Activated T-helper 2 cell treated with anti-CD3 and anti-CD28 coated beads, Interferon-gamma antibody, Interleukin-2, Interleukin-4, amounts not matched to agents 10 μg/mL and 5 μg/mL and 100 μg/mL, durations not matched to agents 14 hours and 24 hours and 36 hours (primary cell): ENCODE measurements at places on chromosomes 2 and 18.

GRCh38 chr18:45207328-45207727 lies 407.9 kb upstream of the SLC14A2 start:
- no peaks in the 10 kb centered on the region for H3K36me3 ChIP-seq
- no peak overlapping the region for H3K4me3 ChIP-seq
- no peak overlapping the region for H3K27ac ChIP-seq
- H3K4me1 ChIP-seq: no peaks in the 10 kb centered on the region
- peaks cover 11% of the 10 kb centered on the region for H3K27me3 ChIP-seq

DNA sequence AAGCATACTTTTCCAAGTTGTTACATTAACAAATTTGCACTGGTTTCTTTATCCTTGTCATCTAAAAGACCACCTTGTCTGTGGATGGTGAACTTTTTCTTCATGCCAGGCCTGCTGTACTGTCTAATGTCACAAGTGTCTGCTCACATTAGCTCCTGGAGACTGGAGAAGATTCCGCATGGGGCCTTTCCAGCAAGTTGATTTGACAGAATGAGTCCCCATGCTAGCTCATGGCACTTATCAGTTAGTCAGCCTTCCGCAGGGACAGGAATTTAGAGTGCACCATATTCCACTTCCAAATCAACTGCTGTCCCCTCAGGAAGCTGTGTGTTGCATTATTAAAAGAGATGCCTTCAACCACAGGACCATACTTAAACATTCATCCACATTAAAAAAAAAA lies 41.4 kb upstream of the LRPPRC start:
- no peak overlapping the region for H3K4me3 ChIP-seq
- H3K4me1 ChIP-seq: no peaks in the 10 kb centered on the region
- no peak overlapping the region for H3K27ac ChIP-seq
- no peak for DNase-seq
- H3K27me3 ChIP-seq: peaks cover 10% of the 10 kb centered on the region
- H3K36me3 ChIP-seq: no peaks in the 10 kb centered on the region

DNA sequence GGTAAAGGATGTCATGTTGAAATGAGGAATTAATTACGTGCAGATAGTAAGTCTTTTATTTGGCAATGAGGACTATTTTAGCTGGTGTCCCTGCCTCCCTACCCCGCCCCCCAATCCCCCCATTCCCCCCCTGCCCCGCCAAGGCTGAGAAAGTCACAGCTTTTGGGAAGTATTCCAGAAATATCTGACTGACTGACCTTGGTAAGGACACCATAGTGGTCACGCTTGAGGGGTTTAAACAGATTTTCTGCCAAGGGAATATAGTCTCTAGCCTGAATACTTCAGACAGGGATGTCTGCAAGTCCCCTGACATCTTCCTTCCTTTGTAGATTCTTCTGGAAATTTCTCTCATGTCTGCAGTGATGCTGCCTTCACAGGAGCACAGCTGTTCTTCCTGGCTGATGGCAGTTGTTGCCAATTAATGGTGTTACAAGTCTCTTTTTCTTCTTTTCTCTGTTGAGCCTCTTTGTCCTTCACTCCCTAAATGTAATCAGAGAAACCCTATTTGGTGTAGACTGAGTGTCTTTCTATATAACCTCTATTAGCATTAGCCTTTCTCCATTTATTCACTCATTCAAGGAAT lies 53.7 kb upstream of the MGAT5 start:
- H3K4me1 ChIP-seq: peaks cover 14% of the 10 kb centered on the region
- no peak overlapping the region for H3K27ac ChIP-seq
- H3K4me3 ChIP-seq: no peak overlapping the region

GRCh38 chr2:233338046-233338445 lies 16.2 kb upstream of the DGKD start:
- peaks cover 17% of the 10 kb centered on the region for H3K4me1 ChIP-seq
- H3K27ac ChIP-seq: no peak overlapping the region
- H3K27me3 ChIP-seq: peaks cover 13% of the 10 kb centered on the region
- no peak overlapping the region for H3K4me3 ChIP-seq

GRCh38 chr18:7735196-7735595 lies 168.1 kb downstream of the PTPRM start:
- no peaks in the 10 kb centered on the region for H3K36me3 ChIP-seq
- no peak overlapping the region for H3K4me3 ChIP-seq
- H3K27me3 ChIP-seq: no peaks in the 10 kb centered on the region
- H3K4me1 ChIP-seq: no peaks in the 10 kb centered on the region

DNA sequence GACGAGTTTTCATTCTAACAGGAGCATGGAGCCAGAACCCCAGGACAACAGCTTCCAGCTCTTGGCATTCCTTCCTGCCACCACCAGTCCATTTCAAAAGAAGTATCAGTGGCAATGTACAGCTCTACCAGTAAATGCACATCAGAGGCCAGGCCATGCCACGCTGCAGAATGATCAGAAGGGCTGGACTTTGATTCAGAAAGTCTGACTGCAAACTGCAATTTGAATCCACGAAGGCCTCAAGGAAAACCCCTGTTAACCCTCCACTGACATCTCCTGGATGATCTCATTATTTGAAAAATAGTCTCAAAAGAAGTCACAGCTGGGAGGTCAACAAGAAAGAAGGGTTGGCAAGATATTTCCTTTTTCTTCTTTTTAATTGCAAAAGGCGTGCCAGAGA lies 119.2 kb downstream of the MYO5B start:
- H3K4me3 ChIP-seq: no peak overlapping the region
- no peaks in the 10 kb centered on the region for H3K4me1 ChIP-seq
- no peaks in the 10 kb centered on the region for H3K36me3 ChIP-seq
- H3K27ac ChIP-seq: no peak overlapping the region
- DNase-seq: no peak

GRCh38 chr2:134594399-134594798 lies 124.4 kb downstream of the TMEM163 start:
- H3K27ac ChIP-seq: no peak overlapping the region
- H3K27me3 ChIP-seq: no peaks in the 10 kb centered on the region
- H3K4me1 ChIP-seq: no peaks in the 10 kb centered on the region
- H3K36me3 ChIP-seq: no peaks in the 10 kb centered on the region
- no peak overlapping the region for H3K4me3 ChIP-seq

- peaks cover 23% of the 10 kb centered on the region for H3K27me3 ChIP-seq
- H3K4me3 ChIP-seq: no peak overlapping the region
- H3K4me1 ChIP-seq: peaks cover 35% of the 10 kb centered on the region
- DNase-seq: no peak
- peaks cover 32% of the 10 kb centered on the region for H3K36me3 ChIP-seq
These were observed 60.0 kb downstream of the RBMS1 start for GRCh38 chr2:160433466-160434140.

DNA sequence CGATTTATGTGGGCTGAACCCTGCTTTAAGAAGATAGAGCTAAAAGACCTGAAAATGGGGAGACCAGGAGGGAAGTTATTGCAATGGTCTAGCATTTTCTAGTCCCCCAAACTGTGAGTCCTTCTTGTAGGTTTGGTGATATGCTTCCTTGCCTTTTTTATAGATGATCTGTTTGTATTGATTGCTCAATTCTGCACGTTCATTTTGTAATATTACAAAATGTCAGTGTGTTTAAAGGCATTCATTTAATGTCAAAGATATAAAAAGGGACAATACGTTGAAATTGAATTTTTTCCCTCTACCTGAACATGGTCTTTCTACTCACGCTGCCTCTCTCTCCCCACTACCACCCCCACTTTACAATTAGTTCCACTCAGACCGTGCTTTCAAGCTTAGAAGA lies 5.6 kb upstream of the FIGN start:
- no peaks in the 10 kb centered on the region for H3K4me1 ChIP-seq
- no peak overlapping the region for H3K4me3 ChIP-seq
- no peak overlapping the region for H3K27ac ChIP-seq
- H3K27me3 ChIP-seq: peaks cover 11% of the 10 kb centered on the region

- H3K27ac ChIP-seq: no peak overlapping the region
- no peaks in the 10 kb centered on the region for H3K36me3 ChIP-seq
- DNase-seq: no peak
- H3K27me3 ChIP-seq: no peaks in the 10 kb centered on the region
- H3K4me1 ChIP-seq: no peaks in the 10 kb centered on the region
These were observed 669.5 kb upstream of the REG3G start for GRCh38 chr2:78355967-78356366.

DNA sequence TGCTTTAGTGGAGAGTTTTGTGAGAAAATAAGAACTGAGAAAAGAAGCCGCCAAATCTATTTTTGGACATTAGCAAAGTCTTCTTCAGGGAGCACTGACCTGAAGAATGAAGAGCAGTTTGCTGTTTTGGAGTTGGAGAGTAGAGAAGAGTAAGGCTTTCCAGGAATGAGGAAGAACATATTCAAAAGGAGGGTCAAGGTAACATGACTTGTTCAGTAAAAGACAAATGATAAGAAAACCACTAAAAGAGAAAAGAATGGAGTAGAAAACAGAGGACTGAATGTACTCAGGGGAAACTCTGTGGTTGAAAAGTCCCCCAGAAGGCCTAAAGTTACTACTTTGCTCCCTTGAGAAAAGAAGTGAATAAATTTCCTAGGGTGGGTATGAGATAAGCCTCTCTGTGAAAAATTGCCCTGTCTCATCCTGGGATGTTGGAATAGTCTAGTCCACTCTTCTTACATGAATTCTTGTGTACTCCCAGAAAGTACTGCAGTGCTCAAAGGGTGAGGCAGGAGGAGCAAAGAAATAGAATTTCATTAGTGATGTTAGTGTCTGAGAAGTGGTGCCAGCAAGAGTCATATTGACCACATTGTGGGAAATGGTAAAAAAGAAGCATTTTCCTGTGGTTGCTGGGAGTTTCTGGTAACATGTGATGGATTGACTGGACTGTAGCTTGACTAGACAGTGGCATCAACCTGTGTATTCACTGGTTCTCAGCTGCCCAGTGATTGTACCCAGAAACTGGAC lies 27.8 kb downstream of the MBD5 start:
- peaks cover 24% of the 10 kb centered on the region for H3K4me1 ChIP-seq
- no peak overlapping the region for H3K4me3 ChIP-seq
- no peak for DNase-seq
- H3K27ac ChIP-seq: no peak overlapping the region

- no peaks in the 10 kb centered on the region for H3K4me1 ChIP-seq
- no peak for DNase-seq
- H3K27me3 ChIP-seq: peaks cover 2% of the 10 kb centered on the region
- H3K4me3 ChIP-seq: no peak overlapping the region
These were observed 825.6 kb upstream of the HS6ST1 start for GRCh38 chr2:129144082-129144791.

GRCh38 chr2:205129531-205129930 lies 552.8 kb upstream of the NRP2 start:
- peaks cover 21% of the 10 kb centered on the region for H3K4me1 ChIP-seq
- peaks cover 21% of the 10 kb centered on the region for H3K36me3 ChIP-seq
- H3K4me3 ChIP-seq: peak overlapping the region; percentile 40
- H3K27ac ChIP-seq: peak overlapping the region; percentile 65
- H3K27me3 ChIP-seq: no peaks in the 10 kb centered on the region
- DNase-seq: no peak

DNA sequence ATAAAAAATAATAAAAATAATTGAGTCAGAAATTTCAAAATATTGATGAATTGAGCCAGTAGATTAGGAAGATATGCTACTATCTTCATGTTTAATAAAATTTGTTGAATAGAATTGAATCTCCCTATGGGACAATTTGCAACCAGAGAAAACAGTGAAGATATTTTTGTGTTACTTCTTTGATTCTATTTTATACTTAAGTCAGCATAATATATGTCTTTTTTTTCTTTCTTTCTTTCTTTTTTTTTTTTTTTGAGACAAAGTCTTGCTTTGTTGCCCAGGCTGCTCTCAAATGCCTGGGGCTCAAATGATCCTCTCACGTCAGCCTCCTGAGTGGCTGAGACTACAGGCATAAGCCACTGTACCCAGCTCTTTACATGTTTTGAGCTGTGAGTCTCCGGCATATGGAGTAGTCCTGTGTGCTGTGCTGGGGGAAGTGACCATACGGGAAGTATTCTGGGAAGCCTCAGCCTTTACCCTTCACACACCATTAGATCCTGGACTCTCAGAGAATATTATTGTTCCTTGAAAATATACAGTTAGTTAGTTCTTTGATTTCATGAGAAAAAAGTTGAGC lies 13.8 kb upstream of the IAH1 start:
- peaks cover 8% of the 10 kb centered on the region for H3K4me1 ChIP-seq
- no peak overlapping the region for H3K4me3 ChIP-seq
- H3K36me3 ChIP-seq: peaks cover 60% of the 10 kb centered on the region

DNA sequence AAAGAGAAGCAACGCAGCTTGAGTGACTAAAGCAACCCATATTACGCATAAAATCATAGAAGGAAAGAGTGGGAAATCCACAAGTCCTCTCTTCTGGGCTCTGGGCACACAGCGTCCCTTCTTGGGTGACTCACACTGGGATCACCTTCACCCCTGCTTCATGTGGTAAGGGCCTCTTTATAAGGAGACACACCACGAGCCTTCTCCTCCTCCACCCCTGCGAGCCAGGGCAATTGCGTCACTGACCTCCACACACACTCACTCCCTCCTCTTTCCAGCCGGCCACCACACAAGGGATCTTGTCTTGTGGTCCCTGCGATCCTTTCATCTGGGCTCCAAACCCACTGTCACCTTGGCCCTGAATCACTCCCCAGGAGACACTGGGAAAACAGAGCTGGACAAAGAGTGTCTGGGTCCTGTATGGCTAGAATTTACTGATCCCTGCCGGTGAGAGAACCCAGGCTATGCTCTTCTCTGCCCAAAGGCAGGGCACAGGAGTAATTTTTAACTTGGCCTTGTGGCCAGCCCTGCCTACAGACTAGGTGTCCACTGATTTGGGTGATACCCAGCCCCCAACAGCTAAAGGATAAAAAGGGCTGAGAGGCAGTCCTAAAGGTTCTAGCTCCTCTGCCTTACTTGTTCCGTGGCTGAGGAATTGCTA lies 35.3 kb downstream of the NHEJ1 start:
- no peak overlapping the region for H3K27ac ChIP-seq
- DNase-seq: no peak
- peaks cover 11% of the 10 kb centered on the region for H3K4me1 ChIP-seq
- H3K4me3 ChIP-seq: no peak overlapping the region

- peaks cover 9% of the 10 kb centered on the region for H3K27me3 ChIP-seq
- no peaks in the 10 kb centered on the region for H3K36me3 ChIP-seq
- H3K4me1 ChIP-seq: no peaks in the 10 kb centered on the region
- DNase-seq: no peak
These were observed 48.2 kb upstream of the LGALSL start for GRCh38 chr2:64405581-64406406.

GRCh38 chr2:231890896-231891513 lies 35.2 kb downstream of the NPPC start:
- H3K27me3 ChIP-seq: peaks cover 2% of the 10 kb centered on the region
- DNase-seq: no peak

GRCh38 chr2:9754532-9754887 lies 88.8 kb upstream of the TAF1B start:
- H3K27me3 ChIP-seq: peaks cover 24% of the 10 kb centered on the region
- no peak overlapping the region for H3K4me3 ChIP-seq
- peaks cover 49% of the 10 kb centered on the region for H3K4me1 ChIP-seq
- no peak for DNase-seq
- H3K27ac ChIP-seq: no peak overlapping the region

DNA sequence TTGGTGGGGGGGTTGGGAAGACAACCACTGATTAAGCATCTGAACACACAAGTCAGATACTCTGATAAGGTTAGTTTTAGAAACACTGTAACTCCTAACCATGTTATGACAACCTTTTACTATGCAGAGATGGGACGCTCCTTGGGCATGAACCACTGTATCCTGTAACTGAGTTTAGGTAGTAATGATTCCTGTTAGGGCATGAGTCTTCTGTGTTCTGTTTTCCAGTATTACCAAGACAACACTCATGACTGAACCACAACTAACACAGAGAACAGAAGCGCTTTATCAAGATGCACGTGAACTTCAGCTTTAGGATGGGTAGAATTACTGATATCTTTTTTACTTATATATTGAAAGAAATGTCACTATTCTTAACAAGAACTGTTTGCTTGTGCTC lies 14.1 kb upstream of the CREB1 start:
- H3K27me3 ChIP-seq: no peaks in the 10 kb centered on the region
- H3K4me1 ChIP-seq: peaks cover 45% of the 10 kb centered on the region

- no peak for DNase-seq
- H3K4me3 ChIP-seq: no peak overlapping the region
- H3K36me3 ChIP-seq: peaks cover 95% of the 10 kb centered on the region
- H3K4me1 ChIP-seq: peaks cover 41% of the 10 kb centered on the region
- H3K27ac ChIP-seq: peak overlapping the region; percentile 33
These were observed 39.2 kb downstream of the STAT1 start for GRCh38 chr2:190974629-190975361.
